ENCODE measurements at places on chromosomes 11 and 22. TPM values are rescaled to one million over a fixed set of nuclear protein-coding genes. Genes with fewer than 3 reads are reported as not detected.

GRCh38 chr11:94000659-94001058, 20.5 kb upstream of the HEPHL1 start:
- no peak for DNase-seq

DNA sequence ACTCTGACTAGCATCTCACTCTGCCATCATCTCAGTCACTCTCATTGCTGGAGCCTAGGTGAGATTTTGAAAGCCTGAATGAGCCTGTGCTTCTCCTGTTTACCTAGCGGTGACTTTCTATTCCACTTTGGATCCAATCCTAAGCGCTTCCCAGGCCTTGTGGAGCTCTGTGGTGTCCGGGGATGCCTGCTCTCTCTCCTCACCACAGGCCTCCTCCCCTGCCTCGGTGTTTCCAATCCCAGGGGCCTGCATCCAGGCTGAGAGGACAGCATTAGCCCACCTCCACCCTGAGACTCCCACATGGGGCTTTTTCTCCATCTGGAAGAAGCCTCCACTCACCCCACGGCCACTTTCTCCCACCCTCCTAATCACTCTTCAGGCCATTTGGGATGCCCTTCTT, 380.3 kb downstream of the NTM start:
- DNase-seq, result no peak

DNA sequence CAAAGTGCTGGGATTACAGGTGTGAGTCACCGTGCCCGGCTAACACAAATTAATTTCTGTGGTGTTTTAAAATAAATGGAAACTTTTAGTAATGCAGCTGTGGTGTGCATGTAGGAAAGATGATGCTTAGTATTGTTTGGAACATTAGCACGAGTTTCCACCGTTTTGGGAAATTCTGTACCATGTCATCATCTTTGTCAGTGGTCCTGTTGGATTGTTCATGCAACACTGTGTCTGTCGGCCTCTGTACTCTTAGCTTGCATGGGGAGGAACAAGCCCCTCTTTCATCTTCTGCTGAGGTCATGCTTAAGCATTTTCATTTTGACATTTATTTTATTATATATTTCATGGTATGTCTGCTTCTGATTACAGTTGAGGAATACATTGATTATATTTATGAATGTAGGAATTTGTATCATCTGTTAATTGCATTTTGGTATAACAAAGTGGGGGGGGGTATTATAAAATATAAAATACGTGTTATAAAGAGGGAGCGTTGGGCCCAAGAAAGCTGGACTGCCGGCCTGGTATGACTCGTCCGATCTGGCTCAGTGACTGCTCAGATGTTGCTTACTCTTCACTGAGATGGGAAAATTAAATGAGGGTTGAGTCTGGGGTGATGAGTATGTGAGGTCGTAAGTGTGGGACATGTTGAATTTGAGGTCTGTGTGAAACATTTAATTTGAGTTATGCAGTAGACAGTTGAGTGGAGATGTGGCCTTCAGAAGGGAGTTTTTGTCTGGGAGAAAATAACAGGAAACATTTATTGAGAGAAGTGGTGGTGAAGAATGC, 28.7 kb downstream of the CECR2 start:
- no peak for DNase-seq

GRCh38 chr22:30603801-30604200, 3.2 kb upstream of the TCN2 start:
- DNase-seq, result no peak

DNA sequence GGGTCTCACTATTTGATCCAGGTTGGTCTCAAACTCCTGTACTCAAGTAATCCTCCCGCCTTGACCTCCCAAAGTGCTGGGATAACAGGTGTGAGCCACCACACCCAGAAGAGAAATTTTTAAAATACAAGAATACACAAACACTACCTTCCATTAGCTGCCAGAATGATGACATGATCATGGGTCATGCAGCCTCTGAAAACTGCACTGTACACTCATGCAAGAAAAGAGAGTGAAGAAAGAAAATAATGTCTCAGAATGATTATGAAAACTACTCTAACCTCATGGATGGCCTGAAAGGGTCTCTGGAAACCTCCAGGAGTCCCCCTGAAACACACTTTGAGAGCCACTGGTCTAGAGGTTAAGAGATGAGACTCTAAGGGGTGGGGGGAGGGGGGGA, 18.8 kb downstream of the VPS37C start:
- no peak for DNase-seq

- DNase-seq, result no peak
Observed at GRCh38 chr11:1949302-1949701, 2.2 kb downstream of the MRPL23 start.

- DNase-seq, result peak; percentile 44
Observed at GRCh38 chr11:128289048-128289447, 298.3 kb downstream of the ETS1 start.

DNA sequence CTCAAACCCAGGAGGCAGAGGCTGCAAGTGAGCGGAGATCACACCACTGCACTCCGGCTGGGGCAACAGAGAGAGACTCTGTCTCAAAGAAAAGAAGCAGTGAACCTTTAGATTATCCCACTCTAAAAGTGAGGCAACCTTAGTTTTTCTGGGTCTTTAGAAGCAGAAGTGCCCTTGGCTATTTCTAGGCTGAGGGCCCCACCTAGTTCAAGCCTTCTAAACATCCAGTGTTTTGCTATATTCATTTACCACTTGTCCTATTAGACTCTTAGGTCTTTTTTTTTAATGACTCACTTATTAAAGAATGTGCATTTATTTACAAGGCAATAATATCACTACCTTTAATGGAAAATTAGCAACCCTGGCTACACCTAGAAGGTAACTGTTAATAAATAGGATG, 16.7 kb upstream of the EHF start:
- no peak for DNase-seq

GRCh38 chr22:40410731-40411505, 40.5 kb downstream of the SGSM3 start:
- DNase-seq, result no peak

Gene OR5B21
- not detected for total RNA-seq

Measured in fibroblast of lung (primary cell).